ENCODE measurements at places on chromosomes 3 and 15. TPM values are rescaled to one million over a fixed set of nuclear protein-coding genes. Genes with fewer than 3 reads are reported as not detected.

- no peak for DNase-seq
These were observed 87.5 kb upstream of the CDIN1 start for GRCh38 chr15:36491912-36492311.

Gene SAXO2
- total RNA-seq: 2.6 TPM

Gene GLCE
- total RNA-seq: 11.9 TPM

DNA sequence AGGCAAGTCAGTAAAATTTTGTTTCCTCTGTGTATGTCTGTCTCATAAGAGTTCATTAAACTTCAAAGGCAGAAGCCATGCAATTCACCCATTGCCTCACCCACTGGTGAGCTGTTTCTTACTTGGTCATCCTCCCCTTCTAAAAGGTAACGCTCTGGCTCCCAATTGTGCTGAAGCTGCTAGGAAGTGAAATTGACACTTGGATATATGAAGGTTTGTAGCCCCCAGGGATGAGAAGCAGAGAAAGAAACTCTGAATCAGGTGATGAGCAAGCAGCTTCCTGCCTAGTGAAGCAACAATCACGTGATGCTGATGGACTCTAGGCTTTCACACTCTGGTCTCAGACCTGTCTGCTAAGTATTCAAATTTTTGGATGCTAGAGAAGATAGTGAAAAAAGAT is 70.7 kb downstream of the CD200R1L start:
- DNase-seq: no peak

Gene CFAP91
- 2.2 TPM for total RNA-seq

DNA sequence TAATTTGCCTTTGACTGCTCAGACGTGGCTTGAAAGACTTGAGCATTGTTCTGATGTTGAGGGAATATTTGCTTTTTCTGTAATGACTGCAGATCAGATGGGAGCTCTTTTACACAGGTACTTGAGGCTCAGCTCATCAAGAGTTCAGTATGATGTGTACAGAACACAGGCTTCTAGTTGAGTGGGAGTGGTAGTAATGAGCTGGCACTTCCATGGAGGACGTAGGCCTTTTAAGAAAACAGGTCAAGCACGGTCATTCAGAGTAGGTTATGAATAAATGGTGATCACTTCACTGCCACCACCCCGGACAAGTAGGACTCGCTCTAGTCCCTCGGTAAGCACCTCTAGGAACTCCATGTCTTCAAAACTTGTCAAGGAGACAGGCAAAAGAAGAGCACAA is 8.8 kb downstream of the EMC4 start:
- DNase-seq: no peak

GRCh38 chr3:48934333-48934991 is 15.8 kb downstream of the ARIH2 start:
- DNase-seq: no peak

- no peak for DNase-seq
These were observed 230.9 kb downstream of the XXYLT1 start for GRCh38 chr3:195040094-195040493.

Gene MB21D2
- 20.8 TPM for total RNA-seq

GRCh38 chr15:45224621-45225217 is 27.3 kb upstream of the SLC28A2 start:
- DNase-seq: no peak

Gene PLSCR5
- total RNA-seq: not detected

DNA sequence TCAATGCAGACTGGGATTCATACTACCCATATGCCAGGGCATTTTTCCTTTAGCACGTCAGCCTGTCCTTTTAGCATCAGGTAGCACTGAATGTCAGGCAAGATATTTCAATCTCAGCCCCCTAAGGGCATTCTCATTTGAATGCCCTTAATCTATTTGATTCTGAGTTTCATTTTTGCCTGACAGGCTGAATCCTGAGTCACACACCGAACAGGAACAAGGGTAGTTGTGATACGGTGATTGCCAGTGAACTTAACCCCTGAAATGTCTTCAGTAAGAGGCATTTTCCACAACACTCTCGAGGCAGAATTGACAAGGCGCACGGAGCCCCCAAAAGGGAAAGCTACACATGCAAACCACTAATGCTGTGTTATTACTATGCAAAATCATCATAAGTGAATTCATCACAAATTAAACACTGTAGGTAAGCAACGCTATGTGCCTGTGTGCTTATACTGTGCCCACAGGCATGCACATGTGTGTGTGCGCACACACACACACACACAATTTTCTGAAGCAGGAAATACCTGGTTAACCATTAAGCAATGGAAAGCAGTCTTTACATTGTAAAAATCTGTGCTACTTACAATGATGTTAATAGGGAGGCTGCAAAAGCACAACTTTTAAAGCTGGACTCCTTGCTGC is 130.4 kb downstream of the ZNF385D start:
- DNase-seq: no peak

- DNase-seq: no peak
These were observed 740.2 kb downstream of the ROBO1 start for GRCh38 chr3:79027593-79027992.

- no peak for DNase-seq
These were observed 75.7 kb downstream of the OCA2 start for GRCh38 chr15:28023422-28023821.

Gene CHST13
- 0.99 TPM for total RNA-seq

Gene GP9
- not detected for total RNA-seq

Gene NR1I2
- not detected for total RNA-seq

Gene KCNMB2
- total RNA-seq: not detected

Gene TMEM266
- 0.81 TPM for total RNA-seq

GRCh38 chr3:189419038-189419437 is 212.2 kb upstream of the TP63 start:
- DNase-seq: no peak

- no peak for DNase-seq
These were observed 364.9 kb downstream of the NR2F2 start for GRCh38 chr15:96695426-96695825.

GRCh38 chr3:14456794-14457193 is 54.4 kb downstream of the SLC6A6 start:
- no peak for DNase-seq

GRCh38 chr3:118970819-118971218 is 63.8 kb downstream of the IGSF11 start:
- no peak for DNase-seq

- DNase-seq: no peak
These were observed 13.5 kb downstream of the OR5K3 start for GRCh38 chr3:98404010-98404409.

Gene EBLN2
- 4.4 TPM for total RNA-seq

DNA sequence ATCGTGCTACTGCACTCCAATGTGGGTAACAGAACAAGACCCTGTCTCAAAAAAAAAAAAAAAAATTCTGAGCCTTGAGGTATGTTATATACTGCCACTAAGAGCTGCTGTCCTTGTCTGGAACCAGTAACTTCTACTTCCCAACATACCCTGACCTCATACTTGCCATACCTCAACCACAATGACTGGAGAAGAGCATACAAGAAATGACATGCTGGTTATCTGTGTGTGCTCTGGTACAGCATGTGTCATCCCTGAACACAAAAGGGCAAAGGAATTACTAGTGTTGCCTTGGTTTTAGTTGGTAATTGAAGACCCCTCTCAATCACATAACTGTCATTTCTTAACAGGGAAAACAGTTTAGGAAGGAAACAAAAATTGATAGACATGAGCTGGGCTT is 54.5 kb downstream of the MRPS25 start:
- DNase-seq: no peak

DNA sequence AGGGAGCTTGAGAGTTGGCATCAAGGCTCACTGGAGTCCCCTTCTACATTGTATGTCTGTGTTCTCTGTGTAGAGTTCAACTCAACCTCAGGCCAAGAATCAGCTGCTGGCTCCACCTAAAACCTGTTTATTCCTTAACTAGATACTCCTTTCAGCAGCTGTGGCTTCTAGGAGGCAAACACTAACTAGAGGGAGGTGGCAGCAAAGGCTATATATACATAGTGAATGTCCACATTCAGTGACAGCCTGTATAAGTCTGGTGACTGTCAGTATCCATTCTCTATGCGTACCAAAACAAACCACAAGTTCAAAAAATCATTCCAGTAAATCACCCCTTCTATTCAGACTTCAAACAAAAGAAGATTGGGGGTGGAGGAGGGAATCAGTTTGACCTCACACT is 184.3 kb downstream of the CDIN1 start:
- no peak for DNase-seq

GRCh38 chr3:98807011-98807410 is 43.9 kb downstream of the ST3GAL6 start:
- no peak for DNase-seq

GRCh38 chr3:168865022-168865551 is 769.4 kb upstream of the GOLIM4 start:
- DNase-seq: no peak

DNA sequence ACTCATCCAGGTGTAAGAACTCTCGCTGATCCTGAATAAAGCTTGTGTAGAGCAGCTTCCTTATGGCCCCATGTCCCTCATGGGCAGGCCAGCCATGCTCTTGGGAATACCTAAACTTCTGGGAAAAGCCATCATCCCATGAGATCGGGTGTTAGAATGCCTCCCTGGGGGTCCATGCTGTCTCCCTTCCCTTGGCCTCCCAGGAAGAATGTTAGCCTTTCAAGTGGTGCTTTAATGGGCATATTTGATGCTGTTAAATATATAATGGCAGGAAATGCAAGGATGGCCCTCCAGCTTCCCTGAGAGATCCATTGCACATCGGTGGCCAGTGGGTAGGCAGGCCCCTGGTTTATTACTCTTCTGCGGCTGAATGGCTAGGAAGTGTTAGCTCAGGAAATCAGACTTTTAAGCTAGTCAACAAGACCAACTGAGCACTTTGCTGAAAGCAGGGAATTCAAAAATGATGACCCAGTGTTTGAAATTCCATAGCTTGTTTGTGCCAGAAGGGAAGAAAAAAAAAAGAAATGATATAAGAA is 60.5 kb upstream of the LRTM1 start:
- no peak for DNase-seq

Gene SCAMP5
- 47.8 TPM for total RNA-seq

DNA sequence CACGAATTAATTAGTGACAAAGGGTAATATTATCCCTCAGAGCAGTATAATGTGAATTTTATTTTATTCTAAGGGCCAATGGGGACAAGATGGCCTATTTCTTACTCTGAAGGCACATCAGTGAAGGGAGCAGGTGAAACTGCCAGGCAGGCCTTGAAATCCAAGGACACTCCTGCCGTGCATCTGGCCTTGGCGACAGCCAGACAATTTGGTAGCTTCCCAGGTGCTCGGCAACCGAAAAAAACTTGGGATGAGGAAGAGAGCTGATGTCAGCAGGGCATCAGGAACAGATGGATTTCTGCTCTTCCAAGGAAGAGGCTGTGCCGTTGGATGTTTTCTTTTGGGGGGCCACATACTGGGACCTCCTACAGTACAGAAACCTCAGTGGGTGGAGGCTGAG is 83.2 kb upstream of the ADAMTSL3 start:
- DNase-seq: no peak

Gene SERINC4
- 0.17 TPM for total RNA-seq

Gene CASR
- total RNA-seq: 0.02 TPM

- no peak for DNase-seq
These were observed 419.5 kb upstream of the NAALADL2 start for GRCh38 chr3:174439331-174440252.

Gene GOLGA8N
- total RNA-seq: 0.57 TPM

Gene CCRL2
- not detected for total RNA-seq

DNA sequence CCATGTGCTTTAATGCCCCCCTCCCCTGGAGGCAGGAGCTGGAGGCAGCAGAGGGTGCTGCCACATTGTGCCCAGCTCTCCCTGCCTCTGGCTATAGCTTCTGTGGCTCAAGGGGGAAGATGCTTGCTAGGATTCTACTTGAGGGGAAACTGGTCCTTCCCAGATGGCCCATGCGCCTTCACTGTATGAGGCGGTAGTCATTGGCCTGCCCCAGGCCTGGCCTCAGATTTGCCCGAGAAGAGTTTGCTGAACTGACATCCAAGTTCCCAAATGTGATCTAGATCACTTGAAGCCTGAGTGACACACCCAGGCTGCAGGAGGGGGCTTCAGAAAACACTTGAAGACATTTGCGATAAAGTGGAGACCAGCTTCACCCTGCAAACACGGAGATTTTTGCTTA is 4.1 kb downstream of the SYNM start:
- DNase-seq: no peak

Gene CDCP1
- 12.9 TPM for total RNA-seq

Gene LRTM1
- total RNA-seq: not detected

Gene CHRNA7
- 4.4 TPM for total RNA-seq

Gene CCDC66
- 32.0 TPM for total RNA-seq

- DNase-seq: no peak
These were observed 6.6 kb downstream of the PPCDC start for GRCh38 chr15:75030023-75030413.
